ENCODE measurements at places on chromosomes 1 and 21.

DNA sequence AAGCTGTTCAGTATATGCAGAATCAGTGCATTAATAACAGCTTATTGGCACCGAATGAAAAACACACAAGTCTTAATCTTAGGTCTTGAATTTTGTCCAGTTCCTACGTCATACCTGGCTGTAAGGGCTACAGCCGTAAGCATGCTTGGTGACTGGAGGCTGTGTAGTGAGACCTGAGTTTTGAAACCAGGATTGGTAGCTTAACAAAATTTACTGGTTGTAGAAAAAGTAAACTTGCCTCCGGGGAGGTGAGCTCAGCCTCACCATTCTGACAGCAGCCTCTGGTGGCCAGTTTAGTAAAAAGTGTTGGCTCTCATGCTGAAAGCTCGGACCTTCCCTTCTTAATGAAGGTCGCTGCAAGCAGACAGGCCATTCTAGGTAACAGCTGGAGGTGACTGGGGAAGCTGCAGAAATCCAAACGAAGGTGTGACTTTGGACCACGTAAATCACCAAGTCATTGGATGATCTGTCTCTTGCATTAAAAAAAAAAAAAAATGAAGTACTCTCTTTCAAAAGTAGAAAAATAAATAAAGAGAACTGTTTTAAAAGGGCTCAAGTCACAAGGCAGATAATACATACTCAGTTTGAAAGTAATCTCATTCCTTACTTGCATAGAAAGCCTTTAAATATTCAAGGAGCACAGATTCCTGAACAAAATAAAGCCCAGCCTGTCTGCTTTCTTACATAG is 48.9 kb downstream of the HLCS start:
- no peak for DNase-seq

DNA sequence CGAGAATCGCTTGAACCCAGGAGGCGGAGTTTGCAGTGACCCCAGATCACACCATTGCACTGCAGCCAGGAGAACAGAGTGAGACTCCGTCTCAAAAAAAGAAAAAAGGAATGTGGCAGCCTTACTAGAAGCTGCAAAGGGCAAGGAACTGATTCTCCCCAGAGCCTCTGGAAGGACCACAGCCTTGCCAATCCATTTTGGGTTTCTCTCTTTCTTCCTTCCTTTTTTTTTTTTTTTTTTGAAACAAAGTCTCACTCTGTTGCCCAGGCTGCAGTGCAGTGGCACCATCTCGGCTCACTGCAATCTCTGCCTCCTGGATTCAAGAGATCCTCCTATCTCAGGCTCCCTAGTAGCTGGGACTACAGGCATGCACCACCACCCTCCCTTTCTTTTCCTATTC is 9.9 kb upstream of the IFNGR2 start:
- no peak for DNase-seq

- no peak for DNase-seq
Observed at GRCh38 chr1:212607206-212607912, 1.2 kb upstream of the ATF3 start.

- DNase-seq, result no peak
Observed at GRCh38 chr1:111399792-111400610, 27.5 kb downstream of the OVGP1 start.

GRCh38 chr1:241870336-241870735 is 22.3 kb downstream of the EXO1 start:
- no peak for DNase-seq

GRCh38 chr21:35319684-35320283 is 270.7 kb upstream of the RUNX1 start:
- DNase-seq, result no peak

GRCh38 chr1:91201694-91202093 is 179.9 kb upstream of the ZNF644 start:
- DNase-seq, result no peak

DNA sequence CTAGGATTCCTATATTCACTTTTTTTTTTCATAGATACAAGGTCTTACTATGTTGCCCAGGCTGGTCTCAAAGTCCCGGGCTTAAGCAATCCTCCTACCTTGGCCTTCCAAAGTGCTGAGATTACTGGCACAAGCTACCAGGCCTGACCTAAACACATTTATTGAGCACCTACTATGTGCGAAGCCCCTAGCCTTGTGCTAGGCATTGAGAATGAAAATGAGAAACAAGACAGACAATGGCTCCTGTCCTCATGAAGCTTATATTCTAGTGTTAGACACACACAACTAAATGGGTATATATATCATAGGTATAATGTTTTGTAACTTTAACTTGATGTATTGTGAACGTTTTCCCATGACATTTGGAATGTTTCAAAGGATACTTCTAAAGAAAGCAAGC is 11.5 kb downstream of the TMEM50A start:
- no peak for DNase-seq

- DNase-seq, result no peak
Observed at GRCh38 chr1:116568662-116569380, 2.0 kb downstream of the CD58 start.

- no peak for DNase-seq
Observed at GRCh38 chr1:11960715-11961114, 19.5 kb upstream of the MFN2 start.

GRCh38 chr1:216721062-216721461 is 2.2 kb downstream of the ESRRG start:
- no peak for DNase-seq

DNA sequence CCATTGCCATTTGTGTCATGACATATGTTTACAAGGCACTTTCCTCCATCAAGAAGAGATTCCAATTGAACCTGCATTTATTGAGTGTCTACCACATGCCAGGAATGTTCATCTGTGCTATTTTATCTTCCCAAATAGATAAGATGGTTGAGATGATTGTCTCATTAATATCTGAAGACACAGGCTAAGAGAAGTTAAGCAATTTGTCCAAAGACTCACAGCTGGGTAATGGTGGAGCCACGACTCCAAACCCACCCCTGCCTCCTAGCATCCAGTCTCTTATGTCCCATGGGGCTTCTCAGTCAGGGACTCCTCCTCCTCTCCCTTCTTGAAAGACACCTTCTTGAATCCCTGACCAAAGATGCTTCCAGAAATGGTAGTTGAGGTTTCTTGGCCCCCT is 68.1 kb downstream of the STUM start:
- no peak for DNase-seq

- DNase-seq, result no peak
Observed at GRCh38 chr1:1966071-1966740, 37.4 kb downstream of the CFAP74 start.

DNA sequence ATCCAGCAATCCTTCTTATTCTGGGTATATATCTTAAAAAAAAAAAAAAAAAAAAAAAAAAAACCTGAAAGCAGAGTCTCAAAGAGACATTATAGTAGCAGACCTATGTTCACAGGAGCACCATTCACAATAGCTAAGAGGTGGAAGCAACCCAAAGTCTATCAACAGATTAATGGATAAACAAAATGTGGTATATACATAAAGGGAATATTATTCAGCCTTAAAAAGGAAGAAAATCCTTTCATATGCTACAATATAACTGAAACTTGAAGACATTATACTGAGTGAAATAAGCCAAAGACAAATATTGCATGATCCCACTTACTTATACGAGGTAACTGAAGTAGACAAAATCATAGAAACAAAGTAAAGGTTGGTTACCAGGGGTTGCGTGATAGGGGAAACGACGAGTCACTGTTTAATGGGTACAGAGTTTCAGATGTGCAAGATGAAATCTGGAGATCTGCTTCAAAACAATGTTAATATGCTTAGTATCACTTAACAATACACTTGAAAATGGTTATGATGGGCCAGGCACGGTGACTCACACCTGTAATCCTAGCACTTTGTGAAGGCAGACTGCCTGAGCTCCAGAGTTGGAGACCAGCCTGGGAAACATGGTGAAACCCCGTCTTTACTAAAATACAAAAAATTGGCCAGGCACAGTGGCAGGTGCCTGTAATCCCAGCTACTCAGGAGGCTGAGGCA is 29.5 kb downstream of the PIK3R3 start:
- no peak for DNase-seq

DNA sequence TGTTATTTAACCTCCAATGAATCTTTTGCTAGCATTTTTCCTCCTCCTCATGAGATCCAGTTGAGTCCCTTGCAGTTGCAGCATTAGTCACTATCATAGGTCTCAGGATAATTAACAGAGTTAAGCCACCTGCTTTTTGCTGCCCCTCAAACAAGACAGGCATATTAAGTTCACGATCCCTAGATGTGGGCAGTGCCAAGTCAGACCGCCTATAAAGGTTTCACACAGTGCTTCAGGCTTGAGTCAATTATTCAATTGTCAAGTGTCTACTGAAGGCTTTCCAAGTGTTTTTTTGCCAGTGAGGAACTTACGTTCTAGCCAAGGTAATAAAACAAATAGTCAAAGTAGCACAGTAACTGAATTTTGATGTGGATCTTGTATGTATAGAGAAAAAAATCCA is 175.0 kb downstream of the DAB1 start:
- no peak for DNase-seq

GRCh38 chr21:34589511-34590282 is 25.2 kb downstream of the RCAN1 start:
- DNase-seq, result no peak

- DNase-seq, result no peak
Observed at GRCh38 chr1:16042096-16042495, 1.5 kb upstream of the CLCNKB start.

DNA sequence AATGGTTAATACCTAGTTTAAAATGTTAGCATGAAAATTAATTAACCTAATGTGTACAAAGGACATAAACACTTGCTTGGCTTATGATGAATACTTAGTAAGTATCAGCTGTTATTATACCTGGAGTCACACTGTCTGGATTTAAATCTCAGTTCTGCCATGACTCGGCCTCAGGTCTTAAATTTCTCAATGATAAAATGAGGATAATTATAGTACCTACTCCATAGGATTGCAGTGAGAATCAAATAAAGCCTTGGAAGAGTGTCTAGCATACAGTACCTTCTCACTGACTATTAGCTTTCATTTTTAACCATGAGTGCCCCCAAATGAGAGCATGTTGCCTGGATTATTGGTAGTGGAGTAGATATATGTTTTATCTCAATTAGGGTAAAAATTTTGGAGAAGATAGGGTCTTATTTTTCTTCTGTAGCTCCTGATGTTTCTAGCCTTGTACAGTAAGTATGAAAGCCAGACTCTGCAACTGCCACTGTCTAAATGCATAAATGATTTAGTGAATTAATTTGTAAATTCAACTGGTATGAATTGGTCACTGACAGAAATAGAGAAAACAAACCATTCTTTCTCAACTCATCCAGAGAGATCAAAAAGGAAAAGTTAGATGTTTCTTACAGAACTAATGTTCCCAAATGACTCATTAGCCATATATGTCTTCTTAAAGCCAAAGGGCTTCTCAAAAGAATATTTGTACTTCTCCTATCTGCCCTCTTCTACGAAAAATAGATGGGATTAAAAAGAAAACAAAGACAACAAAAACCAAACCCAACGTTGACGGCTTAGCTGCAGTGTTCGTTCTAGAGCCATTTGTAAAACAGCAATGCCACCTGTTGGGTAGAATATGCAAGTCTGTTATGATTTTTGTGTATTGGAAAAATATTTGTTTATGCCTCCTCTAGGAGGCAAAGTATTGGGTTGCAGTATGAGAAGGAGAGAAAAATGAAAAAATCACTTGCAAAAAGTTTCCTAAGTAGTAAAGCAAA is 53.8 kb upstream of the MROH9 start:
- DNase-seq, result no peak

- DNase-seq, result no peak
Observed at GRCh38 chr1:232428786-232429530, 201.0 kb downstream of the SIPA1L2 start.

GRCh38 chr1:213820362-213821149 is 167.2 kb upstream of the PROX1 start:
- DNase-seq, result no peak

DNA sequence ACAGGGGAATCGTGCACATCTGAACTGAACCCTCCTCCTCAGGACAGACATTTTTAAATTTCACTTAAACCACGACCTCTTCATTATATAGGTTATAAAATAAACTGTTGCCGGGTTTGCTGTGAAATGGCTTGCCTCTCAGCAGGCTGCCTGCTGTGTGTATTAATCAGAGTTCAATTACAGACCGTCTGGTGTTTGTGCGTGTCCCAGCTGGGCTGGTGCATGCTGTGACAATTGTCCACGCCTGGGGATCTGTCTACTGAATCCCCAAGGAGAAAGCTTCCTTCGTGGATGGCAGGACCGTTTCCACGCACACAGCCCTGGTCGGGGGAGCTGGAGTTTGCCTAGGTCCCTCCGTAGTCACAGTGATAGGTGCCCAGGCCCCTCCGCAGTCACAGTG is 13.4 kb upstream of the AGPAT3 start:
- no peak for DNase-seq

- no peak for DNase-seq
Observed at GRCh38 chr1:104646233-104646632, 896.5 kb downstream of the AMY1C start.

Measured in stimulated activated CD4-positive, alpha-beta T cell treated with anti-CD3 and anti-CD28 coated beads, Interleukin-15, amount 100 ng/mL, for 48 hours (primary cell).